NCI-H2081 (cell line): ENCODE measurements at places on chromosomes 16 and 17.

DNA sequence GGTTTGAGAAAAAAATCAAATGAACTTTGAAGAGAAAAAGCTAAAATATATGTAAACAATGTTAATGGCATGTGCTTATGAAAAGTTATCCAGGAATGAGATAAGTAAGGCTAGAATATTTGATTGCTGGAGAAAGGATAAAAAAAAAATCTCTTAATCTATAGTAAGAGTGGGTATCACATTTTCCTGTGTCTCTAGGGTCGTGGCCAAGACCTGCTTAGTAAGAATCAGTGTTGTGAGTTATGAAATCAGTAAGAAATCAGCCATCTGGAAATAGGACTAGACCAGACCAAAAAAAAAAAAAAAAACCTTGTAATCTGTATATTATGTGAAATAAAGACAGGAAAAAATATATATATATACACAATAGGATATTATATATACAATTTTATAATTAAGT lies 1153.9 kb downstream of the CDH11 start:
- no peak for DNase-seq

DNA sequence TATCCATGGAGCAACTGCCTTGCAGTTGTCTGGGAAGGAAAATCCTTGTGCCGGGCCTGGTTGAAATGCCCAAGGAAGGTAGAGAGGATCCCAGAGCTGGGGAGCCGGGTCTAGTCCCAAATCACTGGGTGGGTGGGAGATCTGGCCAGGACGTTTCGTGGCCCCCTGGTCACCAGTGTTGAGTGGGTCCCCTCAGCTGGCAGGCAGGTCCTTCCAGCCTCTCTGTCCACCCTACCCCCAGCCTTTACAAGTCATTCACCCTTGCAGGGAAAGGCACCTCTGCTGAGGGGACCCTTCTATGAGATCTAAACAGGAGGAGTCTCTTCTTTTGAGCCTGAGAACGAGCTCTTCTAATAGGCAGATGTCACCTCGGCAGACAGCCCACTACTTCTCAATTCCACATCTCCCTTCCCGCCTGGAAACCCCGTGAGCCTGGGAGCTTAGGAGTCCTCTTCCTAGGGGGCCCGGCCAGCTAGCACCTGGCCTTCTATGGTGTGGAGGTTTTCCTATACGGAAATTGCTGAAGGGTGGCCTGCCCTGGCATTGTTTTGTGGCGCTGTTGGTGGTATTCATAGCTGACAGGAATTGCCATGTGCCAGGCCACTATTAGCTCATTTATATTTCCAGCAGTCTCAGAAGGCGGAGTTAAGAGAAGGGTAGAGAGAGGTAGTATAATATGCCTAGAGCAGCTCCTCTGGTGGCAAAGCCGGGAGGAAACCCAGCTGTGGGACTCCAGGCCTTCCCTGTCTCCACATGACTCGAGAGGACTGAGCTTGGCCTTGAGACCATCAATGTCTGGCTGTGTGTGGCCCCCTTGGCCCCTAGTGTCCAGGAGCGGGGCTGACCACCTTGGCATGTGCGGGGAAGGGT lies 13.3 kb downstream of the MPRIP start:
- DNase-seq, result peak; percentile 39

DNA sequence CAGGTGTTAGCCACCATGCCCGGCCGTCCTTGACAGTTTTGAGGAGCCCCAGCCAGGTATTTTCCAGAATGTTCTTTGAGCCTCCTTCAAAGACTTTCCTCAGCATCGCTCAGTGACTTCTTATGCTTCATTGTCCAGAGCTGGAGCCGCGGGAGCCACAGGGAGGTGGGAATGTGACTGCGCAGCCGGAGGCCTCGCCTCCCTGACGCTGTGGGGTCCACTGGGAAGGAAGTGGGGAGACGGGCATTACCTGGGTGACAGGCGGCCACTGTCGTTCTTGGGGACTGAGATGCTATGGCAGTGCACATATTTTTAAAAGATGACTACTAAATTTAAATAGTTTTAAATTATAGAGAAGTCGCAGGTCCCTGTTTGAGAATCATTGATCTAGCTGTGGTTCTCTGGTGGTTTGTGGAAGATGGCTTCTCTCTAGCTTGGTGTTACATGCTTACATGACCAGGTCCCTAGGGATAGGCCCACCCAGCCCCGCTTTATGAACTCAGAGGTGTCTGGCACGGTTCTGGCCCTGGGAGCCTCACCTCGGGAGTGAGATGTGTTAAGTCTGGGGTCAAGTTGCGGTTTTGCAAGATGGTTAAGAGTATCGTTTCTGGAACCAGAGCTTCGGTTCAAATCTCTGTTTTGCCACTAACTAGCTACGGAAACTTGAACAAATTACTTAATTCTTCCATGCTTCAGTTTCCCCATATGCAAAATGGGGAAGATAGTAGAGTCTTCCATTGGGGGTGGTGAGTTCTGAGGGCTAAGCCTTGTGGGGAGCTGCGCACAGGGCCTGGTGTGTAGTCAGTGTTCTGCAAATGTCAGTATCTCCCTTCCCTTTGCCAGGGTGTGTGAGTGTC lies 53.0 kb downstream of the ATP2C2 start:
- DNase-seq, result no peak

DNA sequence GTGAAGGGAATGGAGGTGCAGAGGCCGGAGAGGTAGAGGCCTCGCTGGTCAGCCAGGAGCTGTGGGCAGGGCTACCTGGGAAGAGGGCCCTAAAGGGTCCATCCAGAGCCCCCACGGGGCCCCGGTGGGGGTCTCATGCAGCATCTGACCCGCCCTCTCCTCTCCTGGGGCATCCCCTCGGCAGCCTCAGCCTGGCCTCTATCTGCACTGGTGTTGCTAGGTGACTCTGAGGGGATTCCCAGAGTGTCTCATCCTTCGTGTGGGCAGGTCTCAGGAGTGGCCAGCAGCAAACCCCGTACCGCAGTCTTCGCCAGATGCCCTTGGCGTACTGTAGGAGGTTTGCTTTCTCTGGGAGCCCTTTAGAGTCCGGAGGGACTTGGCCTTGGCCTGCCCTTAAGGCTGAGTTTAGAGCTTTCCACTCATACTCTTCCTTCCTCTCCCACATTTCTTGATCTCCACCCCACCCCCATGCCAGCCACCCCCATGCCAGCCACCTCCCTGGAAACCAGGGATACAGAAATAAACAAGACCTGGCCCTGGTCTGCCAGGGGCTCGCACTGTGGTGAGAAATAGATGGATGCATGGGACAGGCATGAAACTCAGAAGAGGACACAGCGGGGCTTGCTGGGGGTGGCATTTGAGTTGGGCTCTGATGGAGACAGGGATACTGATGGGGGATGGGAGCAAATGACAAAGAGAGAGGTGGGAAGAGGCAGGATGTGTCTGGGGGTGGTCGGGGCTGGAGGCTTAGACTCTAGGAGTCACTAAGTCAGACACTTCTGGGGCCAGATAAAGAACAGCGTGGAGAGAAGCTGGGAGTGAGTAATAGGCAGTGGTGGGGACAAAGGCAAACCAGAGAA lies 9.9 kb downstream of the SLC5A10 start:
- DNase-seq, result no peak

GRCh38 chr16:1723450-1724147 lies 17.6 kb downstream of the MAPK8IP3 start:
- peak; percentile 23 for DNase-seq

GRCh38 chr17:3678821-3679530 lies 10.4 kb downstream of the EMC6 start:
- no peak for DNase-seq

DNA sequence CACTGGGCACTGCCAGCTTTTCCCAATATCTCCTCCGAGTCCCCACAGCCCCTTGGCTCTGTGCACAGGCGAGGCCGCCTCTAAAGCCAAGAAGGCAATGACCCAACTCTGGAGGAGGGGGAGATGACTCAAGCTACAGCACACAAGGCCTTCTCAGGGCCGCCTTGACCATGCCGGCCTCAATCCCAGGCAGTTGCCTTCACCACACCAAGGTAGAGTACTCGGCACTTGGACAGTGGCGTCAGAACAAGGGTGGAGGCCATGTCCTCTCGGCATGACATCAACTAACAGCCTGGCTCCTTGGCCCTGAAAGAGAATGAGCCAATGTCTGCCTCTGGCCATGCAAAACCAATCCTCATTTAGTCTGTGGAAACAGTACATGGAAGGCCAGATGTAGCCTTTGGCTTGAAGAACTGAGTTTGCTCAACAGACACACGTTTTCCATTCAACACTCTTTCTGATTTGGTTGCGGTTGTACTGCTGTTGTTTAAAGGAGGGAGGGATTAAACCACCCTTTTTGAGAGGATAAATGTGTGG lies 139.6 kb downstream of the XYLT1 start:
- DNase-seq, result no peak

- DNase-seq, result no peak
Measured at GRCh38 chr17:50539762-50540559, 7.0 kb upstream of the SPATA20 start.

GRCh38 chr17:66523378-66524200 lies 221.2 kb downstream of the PRKCA start:
- no peak for DNase-seq

GRCh38 chr17:54102246-54102645 lies 279.5 kb downstream of the KIF2B start:
- DNase-seq, result no peak

- DNase-seq, result no peak
Measured at GRCh38 chr17:57665696-57666095, 79.4 kb downstream of the CCDC182 start.

DNA sequence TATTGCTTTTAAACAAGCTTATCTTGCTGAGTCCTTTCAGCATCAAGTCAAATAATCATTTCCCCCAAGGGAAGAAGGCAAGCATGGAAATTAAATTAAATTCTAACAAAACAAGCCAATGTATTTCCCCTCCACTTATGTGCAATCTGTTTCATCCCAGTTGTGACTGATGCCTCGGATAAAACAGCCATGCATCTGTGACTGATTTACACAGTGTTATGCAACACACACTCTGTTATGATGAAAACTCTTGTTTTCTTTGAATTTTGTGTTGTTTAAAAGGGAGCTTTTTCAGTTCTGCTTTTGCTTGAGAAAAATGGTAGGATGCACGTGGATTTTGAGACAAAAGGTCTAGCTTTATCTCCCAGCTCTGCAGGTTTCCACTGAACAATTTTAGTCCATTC lies 32.6 kb downstream of the TMEM100 start:
- no peak for DNase-seq

DNA sequence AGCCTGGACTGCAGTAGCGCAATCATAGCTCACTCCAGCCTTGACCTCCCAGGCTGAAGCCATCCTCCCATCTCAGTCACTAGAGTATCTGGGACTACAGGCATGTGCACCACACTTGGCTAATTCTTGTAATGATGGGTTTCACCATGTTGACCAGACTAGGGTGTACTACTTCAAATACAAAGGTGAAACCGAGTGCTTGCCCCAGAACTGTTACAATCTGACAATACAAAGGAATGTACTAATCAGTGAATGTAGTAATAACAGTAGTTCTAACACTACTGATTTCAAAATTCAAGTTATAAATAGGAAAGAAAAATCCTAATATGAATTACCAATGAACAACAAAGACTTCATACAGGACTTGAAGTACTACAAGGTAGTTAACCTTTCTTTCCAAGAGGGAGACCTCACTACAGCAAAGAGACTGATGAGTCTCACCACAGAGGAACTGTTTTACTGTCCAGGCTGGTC lies 24.4 kb downstream of the CRK start:
- DNase-seq, result no peak

DNA sequence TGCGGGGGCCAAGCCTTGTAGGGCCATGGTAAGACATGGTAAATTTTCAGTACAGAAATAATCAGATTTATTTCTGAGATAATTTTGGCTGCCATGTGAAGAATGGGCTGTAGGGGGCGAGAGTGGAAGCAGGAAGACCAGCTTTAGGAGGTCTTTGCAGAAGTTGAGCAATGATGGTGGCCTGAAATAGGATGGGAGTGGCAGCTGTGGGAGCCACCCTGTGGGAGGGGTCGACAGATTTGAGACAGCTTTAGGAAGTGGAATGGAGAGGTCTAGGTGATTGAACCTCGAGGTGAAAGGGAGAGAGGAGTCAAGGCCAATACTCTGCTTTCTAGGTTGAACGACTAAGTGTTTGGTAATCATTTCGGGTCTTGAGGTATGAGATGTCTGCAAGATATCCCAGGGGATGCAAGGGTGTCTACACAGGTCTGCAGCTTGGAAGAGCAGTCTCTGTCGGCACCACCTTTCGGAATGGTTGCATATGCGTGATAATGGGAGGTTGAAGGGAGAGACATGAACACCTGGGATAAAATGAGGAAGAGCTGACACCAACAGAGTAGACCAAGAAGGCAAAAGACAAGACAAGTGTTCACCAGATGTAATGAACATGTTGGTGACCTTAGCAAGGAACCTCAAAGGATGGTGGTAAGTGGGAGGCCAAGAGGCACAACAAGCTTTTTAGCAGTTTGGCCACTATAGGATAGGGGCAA lies 4.2 kb upstream of the ATXN7L3 start:
- DNase-seq, result peak; percentile 60

DNA sequence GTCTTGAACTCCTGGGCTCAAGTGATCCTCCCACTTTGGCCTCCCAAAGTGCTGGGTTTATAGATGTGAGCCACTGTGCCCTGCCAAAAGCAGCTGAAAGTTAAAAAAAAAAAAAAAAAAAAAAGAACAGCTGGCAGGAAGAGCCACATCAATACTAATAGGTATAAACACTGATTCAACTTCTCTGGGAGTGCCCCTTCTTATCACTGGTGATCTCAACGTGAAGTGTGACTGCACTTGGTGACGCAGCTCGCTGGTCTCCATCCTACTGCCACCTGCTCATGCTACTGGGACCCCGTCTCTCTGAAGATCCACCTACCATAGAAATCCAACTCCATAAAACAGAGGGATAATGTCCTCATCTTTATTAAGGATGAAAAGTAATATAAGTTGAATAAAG lies 40.8 kb downstream of the RNF157 start:
- DNase-seq, result no peak

DNA sequence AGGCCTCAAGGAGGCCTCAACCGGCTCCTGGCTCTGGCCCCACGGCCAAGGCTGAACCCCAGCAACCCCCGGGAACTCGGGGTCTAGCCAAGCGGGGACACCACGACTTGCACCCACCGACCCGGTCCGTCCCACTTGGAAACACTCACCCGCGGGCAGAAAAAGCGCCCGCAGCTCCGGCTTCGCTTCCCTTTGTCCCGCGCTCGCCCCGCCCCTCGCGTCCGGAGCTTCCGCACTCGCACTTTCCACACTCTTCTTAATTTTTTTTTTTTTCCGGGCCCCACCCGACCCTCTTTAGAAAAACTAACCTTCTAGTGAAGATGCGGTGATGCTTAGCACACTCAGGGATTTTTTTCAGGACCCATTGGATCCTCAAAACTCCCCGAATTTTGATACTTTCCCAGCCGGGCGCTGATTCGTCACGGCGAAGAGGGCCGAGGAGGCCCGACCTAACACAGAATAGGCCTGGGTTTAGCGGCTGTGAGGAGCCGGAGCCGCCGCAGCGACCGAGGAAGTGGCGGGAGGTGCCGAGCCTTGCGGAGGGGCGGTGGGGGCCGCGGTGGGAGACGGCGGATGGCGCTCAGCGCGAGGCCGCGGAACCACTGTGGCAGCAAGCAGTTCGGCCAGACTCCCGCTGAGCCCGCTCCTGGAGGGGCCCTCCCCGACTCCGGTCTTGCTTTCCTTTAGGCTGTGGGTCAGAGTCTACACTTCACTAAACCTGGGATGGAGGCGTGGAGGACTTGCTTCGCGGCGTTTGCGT lies at the start of gene SMARCE1:
Gene SMARCE1, minus strand, starts transcription at position 195 of the 760 bp plus-strand sequence. CDS start 2,016 bp downstream, outside the sequence.
- peak; percentile 84 for DNase-seq

GRCh38 chr17:15917438-15918027 lies 27.4 kb upstream of the ADORA2B start:
- no peak for DNase-seq
